ENCODE measurements at places on chromosomes 2 and 18.

DNA sequence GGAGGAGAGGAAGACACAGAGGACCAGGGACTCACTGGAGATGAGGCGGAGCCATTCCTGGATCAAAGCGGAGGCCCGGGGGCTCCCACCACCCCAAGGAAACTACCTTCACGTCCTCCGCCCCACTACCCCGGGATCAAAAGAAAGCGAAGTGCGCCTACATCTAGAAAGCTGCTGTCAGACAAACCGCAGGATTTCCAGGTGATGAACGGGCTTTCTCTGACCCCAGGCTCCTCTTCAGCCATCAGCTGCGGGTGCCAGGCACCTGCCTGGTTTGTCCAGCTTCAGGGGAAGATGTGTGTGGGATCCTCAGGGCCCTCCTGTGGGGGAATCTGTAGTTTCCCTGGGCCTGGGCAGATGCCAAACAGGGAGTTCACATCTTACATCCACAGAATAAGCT is 60.4 kb downstream of the DYSF start:
- no peak for DNase-seq

DNA sequence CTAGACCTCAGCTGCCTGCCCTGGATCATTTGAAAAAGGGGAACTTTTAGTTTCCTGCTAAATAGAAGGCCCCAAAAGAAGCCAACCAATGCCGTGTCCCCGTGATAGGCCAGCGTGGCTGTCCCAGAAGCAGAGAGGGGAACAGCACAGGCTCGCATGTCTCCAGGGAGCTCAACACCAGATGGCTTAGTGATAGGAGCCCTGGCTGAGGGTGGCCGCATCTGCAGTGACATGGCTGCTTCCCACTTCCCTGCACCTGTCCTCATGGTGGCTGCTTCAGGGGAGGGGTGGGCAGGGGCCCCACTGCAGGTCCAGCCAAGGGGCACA is 79.6 kb downstream of the MBP start:
- DNase-seq: no peak

DNA sequence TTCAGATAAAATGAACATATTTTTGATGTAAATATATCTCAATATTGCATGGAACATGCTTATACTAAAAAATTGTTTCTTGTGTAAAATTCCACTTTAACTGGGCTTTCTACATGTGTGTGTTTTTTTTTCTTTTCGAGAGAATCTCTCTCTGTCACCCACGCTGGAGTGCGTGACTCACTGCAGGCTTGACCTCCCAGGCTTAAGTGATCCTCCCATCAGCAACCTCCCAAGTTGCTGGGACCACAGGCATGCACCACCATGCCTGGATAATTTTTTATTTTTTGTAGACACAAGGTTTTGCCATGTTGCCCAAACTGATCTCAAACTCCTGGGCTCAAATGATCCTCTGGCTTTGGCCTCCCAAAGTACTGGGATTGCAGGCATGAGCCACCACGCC is 254.6 kb downstream of the LOXHD1 start:
- no peak for DNase-seq

DNA sequence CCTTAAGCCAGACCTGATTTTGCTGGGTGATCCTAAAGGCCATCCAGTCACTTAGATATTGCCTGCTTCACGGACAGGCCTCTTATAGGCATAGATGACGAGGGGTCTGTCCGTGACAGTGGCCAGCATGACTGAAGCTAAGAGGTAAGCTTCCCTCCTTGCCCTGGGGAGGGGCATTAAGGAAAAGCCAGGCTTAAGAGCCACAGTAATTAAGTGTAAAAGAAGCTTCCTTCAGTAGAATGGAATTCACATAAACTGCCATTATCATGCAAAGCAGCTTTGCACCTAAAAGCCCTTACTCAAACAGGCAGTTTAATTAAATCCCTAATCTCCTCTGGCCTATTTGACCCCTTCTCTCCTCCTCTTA is 99.4 kb upstream of the PKDCC start:
- DNase-seq: no peak

Measured in HuH-7 (cell line).